ENCODE measurements at places on chromosomes 5 and 9. TPM values are rescaled to one million over a fixed set of nuclear protein-coding genes. Genes with fewer than 3 reads are reported as not detected.

Gene SV2C
- total RNA-seq = 6.9 TPM

Gene ARHGEF37
- 7.1 TPM for total RNA-seq

Gene CEMIP2
- 58.1 TPM for total RNA-seq

Gene FCHO2
- total RNA-seq = 38.5 TPM

Gene GHR
- total RNA-seq = 6.5 TPM

Gene CPEB4
- 53.2 TPM for total RNA-seq

Gene IL4
- total RNA-seq = not detected

Gene CNTNAP3
- 3.1 TPM for total RNA-seq

Gene BHMT
- total RNA-seq = 0.34 TPM

Gene FOXI1
- not detected for total RNA-seq

Gene C9orf50
- total RNA-seq = not detected

Gene DBH
- total RNA-seq = 0.10 TPM

Gene NOTCH1
- total RNA-seq = 53.1 TPM

DNA sequence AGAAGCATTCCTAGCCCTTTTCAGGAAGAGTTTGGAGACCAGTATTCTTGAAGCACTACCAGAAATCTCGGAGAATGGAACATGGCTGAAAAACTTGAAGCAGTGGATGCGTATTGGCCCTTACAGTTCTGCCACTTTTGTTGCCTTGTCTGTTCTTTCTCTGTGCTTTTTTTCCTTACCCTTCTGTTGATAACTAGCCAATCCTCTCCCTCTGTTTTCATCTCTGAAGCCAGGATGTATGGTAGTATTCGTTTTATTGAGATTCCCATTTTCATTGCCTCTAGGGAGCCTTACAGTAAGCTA is 564 bp upstream of the CCNH start:
- no peak for DNase-seq
- peaks cover 3% of the 10 kb centered on the region for H3K27me3 ChIP-seq
- peaks cover 7% of the 10 kb centered on the region for H3K36me3 ChIP-seq
- peak overlapping the region; percentile 98 for H3K4me3 ChIP-seq
- peaks cover 16% of the 10 kb centered on the region for H3K4me1 ChIP-seq

- no peak overlapping the region for H3K27ac ChIP-seq
- DNase-seq = no peak
- H3K27me3 ChIP-seq = no peaks in the 10 kb centered on the region
These were observed 390.4 kb upstream of the IZUMO3 start for GRCh38 chr9:24936117-24936516.

DNA sequence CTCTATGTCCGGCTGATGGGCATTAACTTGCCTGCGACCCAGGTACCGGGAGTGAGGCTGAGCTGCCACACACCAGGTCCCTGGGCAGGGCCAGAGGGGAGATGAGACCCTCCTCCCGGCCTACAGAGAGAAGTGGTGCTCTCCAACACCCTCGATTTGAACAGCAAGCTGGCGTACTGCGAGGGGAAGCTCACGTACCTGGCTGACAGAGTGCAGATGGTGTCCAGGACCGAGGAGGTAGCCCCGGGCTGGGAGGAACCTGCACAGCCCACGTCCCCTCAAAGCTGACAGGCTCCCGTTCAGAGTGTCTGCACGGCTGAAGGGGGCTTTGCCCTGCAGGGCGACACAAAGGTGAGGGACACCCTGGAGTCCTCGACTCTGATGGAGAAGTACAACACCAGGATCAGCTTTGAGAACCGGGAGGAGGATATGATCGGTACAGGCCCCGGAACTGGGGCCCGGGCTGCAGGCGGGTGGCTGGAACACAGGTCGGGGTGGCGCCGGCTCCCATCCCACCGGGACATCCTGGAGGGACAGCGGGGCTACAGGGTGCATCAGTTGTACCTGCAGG is 1.0 kb upstream of the RABL6 start:
- H3K27me3 ChIP-seq = no peaks in the 10 kb centered on the region
- H3K4me3 ChIP-seq = peak overlapping the region; percentile 89
- no peak for DNase-seq
- H3K27ac ChIP-seq = peak overlapping the region; percentile 76
- peaks cover 11% of the 10 kb centered on the region for H3K4me1 ChIP-seq

DNA sequence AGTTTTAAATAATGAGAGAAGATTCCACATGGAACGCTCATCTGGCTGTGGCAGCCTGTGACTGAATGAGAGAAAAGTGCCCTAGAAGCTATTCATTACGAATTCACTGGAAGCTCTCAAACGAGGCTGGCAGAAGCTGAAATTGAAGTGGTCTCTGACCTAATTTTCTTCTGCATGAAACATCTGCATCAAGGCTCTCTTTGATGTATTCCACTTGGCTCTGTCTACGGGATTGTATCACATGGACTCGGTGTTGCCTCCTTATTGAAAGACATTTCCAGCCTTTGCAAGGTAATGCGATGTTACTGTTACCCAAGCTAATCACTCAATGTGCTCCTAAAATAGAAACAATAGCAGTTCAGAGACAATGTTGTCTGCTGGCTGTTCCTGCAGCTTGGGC is 246.9 kb upstream of the ZNF462 start:
- no peak overlapping the region for H3K4me3 ChIP-seq

- no peaks in the 10 kb centered on the region for H3K27me3 ChIP-seq
- no peak overlapping the region for H3K27ac ChIP-seq
- no peak for DNase-seq
- H3K4me1 ChIP-seq = peaks cover 15% of the 10 kb centered on the region
These were observed 57.2 kb downstream of the COL5A1 start for GRCh38 chr9:134698587-134699342.

DNA sequence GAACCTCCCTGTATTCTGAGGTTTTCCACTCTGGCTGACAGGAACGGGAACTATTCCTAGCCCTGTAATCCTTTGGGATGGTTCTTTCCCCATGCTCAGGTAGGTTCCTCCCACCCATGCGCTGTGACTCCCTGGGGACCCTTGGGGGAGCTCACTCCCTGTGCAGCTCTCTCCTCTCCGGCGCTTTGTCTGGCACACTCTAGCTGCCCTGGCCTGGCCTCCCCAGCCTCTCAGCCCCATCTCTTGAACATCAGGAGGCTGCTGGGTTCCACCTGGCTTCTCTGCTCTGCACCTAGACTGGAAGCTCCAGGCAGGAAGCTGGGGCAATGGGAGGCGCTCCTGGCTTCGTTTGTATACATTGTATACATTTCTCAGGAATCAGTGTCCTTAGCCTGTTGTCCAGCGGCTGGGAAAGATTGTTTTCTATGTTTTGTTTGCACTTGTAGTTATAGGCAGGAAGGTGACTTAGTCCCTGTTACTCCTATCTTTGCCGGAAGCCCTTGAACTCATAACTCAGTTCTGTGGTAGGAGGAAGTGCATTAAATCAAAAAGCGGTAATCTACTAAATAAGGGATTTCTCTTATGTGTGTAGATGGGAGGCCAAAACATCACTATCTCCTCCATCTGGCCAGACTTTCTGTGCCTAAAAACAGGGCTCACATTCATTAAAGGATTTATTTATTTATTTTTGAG is 20.4 kb downstream of the SLC25A25 start:
- peaks cover 13% of the 10 kb centered on the region for H3K36me3 ChIP-seq
- H3K27ac ChIP-seq = no peak overlapping the region
- no peak overlapping the region for H3K4me3 ChIP-seq
- no peak for DNase-seq
- H3K27me3 ChIP-seq = no peaks in the 10 kb centered on the region

GRCh38 chr5:57298295-57298984 is 124.6 kb downstream of the GPBP1 start:
- peaks cover 25% of the 10 kb centered on the region for H3K4me1 ChIP-seq
- peak overlapping the region; percentile 54 for H3K4me3 ChIP-seq
- DNase-seq = peak; percentile 86

- no peak overlapping the region for H3K4me3 ChIP-seq
- H3K27ac ChIP-seq = peak overlapping the region; percentile 68
- no peak for DNase-seq
- no peaks in the 10 kb centered on the region for H3K4me1 ChIP-seq
- H3K36me3 ChIP-seq = no peaks in the 10 kb centered on the region
These were observed 437.8 kb downstream of the PLK2 start for GRCh38 chr5:58022055-58022454.

- DNase-seq = no peak
- peaks cover 6% of the 10 kb centered on the region for H3K4me1 ChIP-seq
- H3K36me3 ChIP-seq = no peaks in the 10 kb centered on the region
These were observed 27.8 kb upstream of the DENND1A start for GRCh38 chr9:123957731-123958130.

- peaks cover 10% of the 10 kb centered on the region for H3K4me1 ChIP-seq
- H3K27ac ChIP-seq = peak overlapping the region; percentile 4
- H3K4me3 ChIP-seq = no peak overlapping the region
- H3K27me3 ChIP-seq = no peaks in the 10 kb centered on the region
- DNase-seq = no peak
- H3K36me3 ChIP-seq = no peaks in the 10 kb centered on the region
These were observed 161.0 kb upstream of the CCDC152 start for GRCh38 chr5:42595597-42595996.

DNA sequence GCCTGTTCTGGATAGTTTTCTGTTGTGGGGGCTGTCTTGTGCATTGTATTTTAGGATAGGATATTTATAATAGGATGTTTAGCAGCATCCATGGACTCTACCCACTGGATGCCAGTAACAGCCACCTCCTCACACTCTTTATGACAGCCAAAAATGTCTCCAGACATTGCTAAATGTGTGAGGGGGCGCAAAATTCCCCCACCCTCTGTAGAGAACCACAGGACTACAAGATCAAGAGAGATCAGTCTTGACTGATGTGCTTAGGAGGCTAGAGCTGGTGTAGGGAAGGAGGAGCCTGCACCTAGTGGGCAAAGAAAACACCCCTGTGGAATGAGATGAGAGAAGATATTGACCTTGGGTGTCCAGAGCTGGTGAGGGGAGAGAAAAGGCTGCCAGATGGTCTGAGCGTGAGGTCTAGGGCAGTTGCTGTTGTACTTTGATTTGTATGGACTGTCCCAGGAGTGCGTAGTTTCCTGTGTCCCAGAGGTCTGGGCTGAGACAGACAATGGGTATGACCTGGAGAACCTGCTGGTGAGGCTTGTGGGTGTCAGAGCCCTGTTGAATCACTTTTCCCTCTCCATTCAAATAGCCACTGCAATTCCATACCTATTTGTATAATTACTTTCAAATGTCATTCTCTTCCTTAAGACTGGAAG is 16.3 kb downstream of the DAPK1 start:
- peak overlapping the region; percentile 73 for H3K27ac ChIP-seq
- H3K36me3 ChIP-seq = peaks cover 71% of the 10 kb centered on the region
- no peak for DNase-seq

DNA sequence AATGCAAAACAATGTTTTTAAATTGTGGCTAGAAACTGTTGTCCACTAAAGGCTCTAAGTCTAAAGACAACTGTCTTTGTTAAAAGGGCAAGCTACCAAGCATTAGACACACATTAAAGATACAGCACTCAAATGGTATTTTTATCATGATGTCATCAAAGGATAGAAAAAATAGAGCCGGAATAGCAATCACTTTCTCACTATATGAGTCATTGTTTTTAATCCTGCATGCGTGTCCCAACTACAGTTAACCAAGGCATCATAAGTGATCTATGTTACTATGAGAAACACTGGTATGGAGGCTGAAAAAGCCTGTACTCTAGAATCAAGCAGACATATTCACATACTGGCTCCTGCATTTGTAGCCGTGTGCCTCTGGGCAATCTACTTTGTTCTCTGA is 1.9 kb upstream of the PJA2 start:
- H3K36me3 ChIP-seq = no peaks in the 10 kb centered on the region
- H3K4me3 ChIP-seq = peak overlapping the region; percentile 55
- H3K4me1 ChIP-seq = peaks cover 25% of the 10 kb centered on the region

GRCh38 chr9:124292696-124293593 is 35.2 kb downstream of the NEK6 start:
- no peak overlapping the region for H3K4me3 ChIP-seq
- DNase-seq = no peak
- no peak overlapping the region for H3K27ac ChIP-seq
- no peaks in the 10 kb centered on the region for H3K27me3 ChIP-seq

GRCh38 chr5:135110785-135111596 is 77.0 kb upstream of the PITX1 start:
- H3K4me1 ChIP-seq = peaks cover 12% of the 10 kb centered on the region
- H3K27me3 ChIP-seq = peaks cover 44% of the 10 kb centered on the region
- no peak overlapping the region for H3K27ac ChIP-seq
- no peaks in the 10 kb centered on the region for H3K36me3 ChIP-seq
- no peak for DNase-seq
- H3K4me3 ChIP-seq = no peak overlapping the region

DNA sequence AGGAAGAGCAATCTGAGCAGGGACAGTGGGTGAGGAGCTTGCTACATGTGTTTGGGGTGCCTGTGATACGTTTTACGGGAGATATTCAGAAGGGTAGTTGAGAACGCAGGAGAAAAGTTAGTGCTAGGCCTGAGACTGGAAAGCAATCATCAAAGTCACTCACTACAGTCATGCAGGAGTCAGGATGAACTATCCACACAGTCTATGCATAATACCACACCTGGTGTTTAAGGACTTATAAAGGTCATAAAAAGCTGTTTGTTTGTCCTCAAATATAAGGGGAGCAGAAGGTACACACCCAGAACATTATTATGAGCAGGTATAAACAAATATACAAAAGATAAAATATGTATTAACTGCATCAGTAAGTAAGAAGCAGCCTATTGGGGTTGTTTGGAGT is 176.6 kb downstream of the GNA14 start:
- H3K4me3 ChIP-seq = no peak overlapping the region
- DNase-seq = no peak
- H3K27ac ChIP-seq = no peak overlapping the region
- H3K27me3 ChIP-seq = peaks cover 4% of the 10 kb centered on the region

GRCh38 chr9:69573651-69574050 is 98.5 kb downstream of the APBA1 start:
- DNase-seq = no peak
- H3K27ac ChIP-seq = no peak overlapping the region
- H3K36me3 ChIP-seq = no peaks in the 10 kb centered on the region
- peaks cover 12% of the 10 kb centered on the region for H3K27me3 ChIP-seq
- no peak overlapping the region for H3K4me3 ChIP-seq

- H3K4me3 ChIP-seq = peak overlapping the region; percentile 99
- H3K4me1 ChIP-seq = peaks cover 32% of the 10 kb centered on the region
- peaks cover 21% of the 10 kb centered on the region for H3K27me3 ChIP-seq
- H3K36me3 ChIP-seq = peaks cover 14% of the 10 kb centered on the region
- H3K27ac ChIP-seq = peak overlapping the region; percentile 100
- DNase-seq = no peak
These were observed 437 bp upstream of the TRIM41 start for GRCh38 chr5:181222630-181223057.

GRCh38 chr9:107226421-107226820 is 56.7 kb upstream of the RAD23B start:
- no peak overlapping the region for H3K27ac ChIP-seq
- H3K36me3 ChIP-seq = no peaks in the 10 kb centered on the region
- H3K4me3 ChIP-seq = no peak overlapping the region
- H3K4me1 ChIP-seq = peaks cover 30% of the 10 kb centered on the region
- DNase-seq = no peak

GRCh38 chr5:6850106-6850432 is 136.8 kb downstream of the TENT4A start:
- no peaks in the 10 kb centered on the region for H3K27me3 ChIP-seq
- H3K4me3 ChIP-seq = no peak overlapping the region
- DNase-seq = no peak
- H3K27ac ChIP-seq = no peak overlapping the region
- no peaks in the 10 kb centered on the region for H3K4me1 ChIP-seq
- H3K36me3 ChIP-seq = no peaks in the 10 kb centered on the region
